Psoas muscle (tissue), 8 donors: ENCODE measurements at places on chromosomes 7 and 10. TPM values are rescaled to one million over a fixed set of nuclear protein-coding genes. Genes with fewer than 3 reads are reported as not detected.

Gene CPED1
- 4.9 TPM for polyA plus RNA-seq

Gene BLVRA
- polyA plus RNA-seq, result 49.7 TPM

Gene PPP1R9A
- 1.4 TPM for polyA plus RNA-seq

Gene DYNC1I1
- polyA plus RNA-seq, result 7.6 TPM

Gene NXPH1
- polyA plus RNA-seq, result not detected
